ENCODE measurements at places on chromosomes 11 and 22. TPM values are rescaled to one million over a fixed set of nuclear protein-coding genes. Genes with fewer than 3 reads are reported as not detected.

DNA sequence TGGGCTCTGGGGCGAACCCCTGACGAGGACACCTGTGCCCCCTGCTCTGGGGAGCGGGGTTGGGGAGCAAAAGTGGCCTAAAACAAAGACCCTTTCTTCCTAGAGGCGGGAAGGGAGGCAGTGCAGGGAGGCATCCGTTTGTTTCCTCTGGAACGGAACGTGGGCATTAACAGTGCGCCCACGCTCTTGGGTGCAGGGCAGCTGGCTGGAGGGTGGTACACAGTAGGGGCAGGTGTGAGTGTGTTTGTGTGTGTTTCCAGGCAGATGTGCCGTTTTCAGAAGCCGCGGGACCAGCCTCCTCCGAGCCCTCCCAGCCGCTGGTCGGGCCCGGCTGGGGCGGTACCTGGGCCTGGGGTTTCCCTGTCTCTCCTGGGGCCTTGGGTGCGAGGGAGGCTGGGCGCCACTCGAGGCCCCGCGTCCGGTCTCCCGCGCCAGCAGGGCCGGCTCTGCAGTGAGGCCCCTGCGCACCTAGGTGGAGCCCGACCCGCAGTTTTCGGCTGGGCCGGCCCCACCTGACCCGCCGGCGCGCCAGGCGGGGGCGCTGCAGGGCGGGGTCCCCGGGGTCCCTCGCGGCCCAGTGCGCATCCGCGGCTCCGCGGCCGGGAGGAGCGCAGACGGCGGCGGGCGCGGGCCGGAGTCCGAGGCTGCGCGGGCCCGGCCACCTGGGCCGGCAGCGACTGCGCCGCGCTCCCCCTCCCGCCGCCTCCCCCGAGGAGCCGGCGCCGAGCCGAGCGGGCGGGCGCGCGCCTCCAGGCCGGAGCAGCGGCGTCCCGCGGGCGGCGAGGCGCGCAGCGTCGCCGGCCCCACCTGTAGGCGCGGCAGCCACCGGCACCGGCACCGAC lies 1252.7 kb downstream of the BRD1 start:
- DNase-seq: no peak

DNA sequence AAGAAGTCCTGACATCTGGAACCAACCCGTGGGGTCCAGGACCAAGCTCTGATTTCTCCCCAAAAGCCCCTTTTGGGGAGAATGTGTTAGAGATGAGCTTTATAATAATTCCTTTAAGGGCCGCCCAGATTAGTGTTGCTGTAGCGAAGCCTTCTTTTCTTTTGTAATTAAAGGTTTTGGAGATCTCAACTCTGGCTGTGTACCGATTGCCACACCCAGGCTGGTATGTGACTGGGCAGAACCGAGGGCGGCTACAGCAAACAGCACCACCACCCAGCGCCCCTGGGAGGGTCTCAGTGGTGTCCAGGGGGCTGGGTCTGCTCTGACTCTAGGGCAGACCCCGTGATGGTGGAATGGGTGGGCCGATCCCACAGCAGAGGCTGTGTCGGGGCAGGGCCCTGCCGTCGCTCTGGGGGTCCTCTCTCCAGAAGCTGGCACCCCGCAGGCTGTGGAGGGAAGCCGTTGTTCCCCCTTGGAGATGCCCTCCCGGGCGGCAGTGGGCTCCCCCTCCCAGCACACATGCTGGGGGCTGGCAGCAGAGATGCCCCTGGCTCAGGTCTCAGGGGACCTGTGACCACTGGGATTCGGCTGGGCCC lies 31.0 kb downstream of the TPCN2 start:
- DNase-seq: no peak

GRCh38 chr22:23380911-23381310 lies 199.2 kb downstream of the IGLL1 start:
- no peak for DNase-seq

DNA sequence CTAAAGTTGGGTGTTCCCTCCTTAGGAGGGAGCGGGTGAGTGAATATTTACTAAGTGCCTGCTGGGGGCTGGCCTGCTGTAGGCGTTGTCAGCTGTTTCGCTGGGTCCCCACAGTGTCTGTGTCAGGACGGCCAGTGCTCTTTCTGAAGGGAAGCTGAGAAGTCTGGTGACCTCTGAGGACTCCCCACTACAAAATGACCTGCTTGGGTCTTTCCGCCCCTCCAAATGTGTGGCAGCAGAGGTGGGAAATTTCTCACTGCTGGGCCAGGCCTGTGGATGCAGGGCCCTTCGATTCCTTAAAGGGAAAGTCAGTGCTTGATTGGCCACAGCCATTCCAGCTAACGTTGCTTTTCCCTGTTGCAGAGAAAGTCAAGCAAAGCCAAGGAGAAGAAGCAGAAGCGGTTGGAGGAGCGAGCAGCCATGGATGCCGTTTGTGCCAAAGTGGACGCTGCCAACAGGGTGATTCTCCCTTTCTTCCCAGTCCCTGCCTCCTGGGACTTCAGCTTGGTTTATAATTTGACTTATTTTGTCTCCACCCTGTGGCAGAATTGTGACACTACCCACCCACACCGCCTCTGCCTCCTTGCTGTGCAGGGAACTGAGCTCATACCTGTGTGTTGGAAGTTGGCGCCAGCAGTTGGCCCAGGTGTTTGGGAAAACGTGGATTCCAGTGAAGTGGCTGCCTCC lies 6.8 kb downstream of the NAA40 start:
- DNase-seq: no peak

LRRC10B gene
- total RNA-seq: 1.1 TPM

ZNF280B gene
- 0.09 TPM for total RNA-seq

Measured in omental fat pad (tissue), 4 donors.